8988T (cell line): ENCODE measurements at places on chromosomes 6 and 20.

DNA sequence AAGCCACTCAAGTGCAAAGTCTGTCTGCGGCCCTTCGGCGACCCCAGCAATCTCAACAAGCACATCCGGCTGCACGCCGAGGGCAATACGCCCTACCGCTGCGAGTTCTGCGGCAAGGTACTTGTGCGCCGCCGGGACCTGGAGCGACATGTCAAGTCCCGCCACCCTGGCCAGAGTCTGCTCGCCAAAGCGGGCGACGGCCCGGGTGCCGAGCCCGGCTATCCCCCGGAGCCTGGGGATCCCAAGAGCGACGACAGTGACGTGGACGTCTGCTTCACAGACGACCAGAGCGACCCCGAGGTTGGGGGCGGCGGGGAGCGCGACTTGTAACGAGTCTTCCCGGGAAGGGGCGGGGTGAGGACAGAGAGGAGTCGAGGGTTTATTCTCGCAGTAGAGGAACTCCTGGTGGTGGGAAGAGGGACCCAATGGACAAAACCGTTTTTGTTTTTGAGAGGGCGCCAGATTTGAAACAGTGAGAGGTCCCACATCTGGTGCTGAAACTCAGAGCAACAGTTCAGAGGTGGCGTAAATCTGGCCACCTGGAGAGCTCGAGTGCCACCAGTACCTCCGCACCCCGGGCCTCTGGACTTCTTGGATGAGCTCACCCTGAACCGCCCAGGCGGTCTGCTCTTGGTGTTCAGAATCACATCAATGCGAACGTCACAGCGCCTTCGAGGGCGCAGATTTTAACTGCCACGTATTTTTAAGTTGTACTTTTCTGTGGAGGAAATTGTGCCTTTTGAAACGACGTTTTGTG lies 8.0 kb downstream of the PRDM13 start:
- DNase-seq, result no peak

DNA sequence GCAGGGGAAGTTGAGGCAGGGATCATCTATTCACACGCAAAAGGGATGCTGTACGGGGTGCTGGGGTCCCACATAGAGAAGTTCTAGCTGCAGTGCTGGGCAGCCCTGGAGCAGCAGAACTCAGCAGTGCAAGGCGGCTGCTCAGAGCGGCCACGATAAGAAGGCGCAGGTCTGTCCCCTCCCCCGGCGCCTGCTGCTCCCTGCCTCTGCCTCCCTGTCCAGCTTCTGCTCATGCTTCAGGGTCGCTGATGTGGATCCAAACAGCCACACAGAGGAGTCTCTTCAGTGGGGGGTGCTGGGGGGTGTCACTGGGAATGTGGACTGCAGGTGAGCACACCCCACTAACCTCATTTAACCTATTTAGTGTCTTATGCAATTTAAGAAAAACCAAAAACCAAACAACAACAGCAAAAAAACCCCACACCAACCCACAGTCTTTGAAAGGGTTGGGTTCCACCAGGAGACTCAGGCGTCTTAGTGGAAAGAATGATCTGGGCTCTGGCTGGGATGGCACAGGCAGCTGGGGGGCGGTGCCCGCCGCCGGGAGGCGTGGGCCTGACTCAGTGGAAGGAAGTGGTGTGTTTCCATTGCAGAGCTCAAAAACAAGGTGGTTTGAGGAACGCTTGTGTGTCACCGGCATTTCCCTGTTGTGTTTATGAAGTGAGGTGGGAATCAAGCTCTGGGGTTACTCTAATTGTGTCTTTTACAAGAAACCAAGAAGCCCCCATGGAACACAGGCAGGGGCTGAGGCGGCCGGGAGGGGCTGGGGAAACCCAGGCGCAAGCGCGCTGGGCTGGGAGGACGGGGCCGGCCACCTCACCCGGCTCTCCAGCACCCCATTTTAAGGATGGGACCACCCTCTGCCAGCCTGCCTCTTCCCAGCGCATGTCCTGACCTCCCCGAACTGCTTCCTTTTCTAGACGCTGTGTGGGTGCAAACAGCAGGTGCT lies 55.1 kb downstream of the IRF4 start:
- no peak for DNase-seq

DNA sequence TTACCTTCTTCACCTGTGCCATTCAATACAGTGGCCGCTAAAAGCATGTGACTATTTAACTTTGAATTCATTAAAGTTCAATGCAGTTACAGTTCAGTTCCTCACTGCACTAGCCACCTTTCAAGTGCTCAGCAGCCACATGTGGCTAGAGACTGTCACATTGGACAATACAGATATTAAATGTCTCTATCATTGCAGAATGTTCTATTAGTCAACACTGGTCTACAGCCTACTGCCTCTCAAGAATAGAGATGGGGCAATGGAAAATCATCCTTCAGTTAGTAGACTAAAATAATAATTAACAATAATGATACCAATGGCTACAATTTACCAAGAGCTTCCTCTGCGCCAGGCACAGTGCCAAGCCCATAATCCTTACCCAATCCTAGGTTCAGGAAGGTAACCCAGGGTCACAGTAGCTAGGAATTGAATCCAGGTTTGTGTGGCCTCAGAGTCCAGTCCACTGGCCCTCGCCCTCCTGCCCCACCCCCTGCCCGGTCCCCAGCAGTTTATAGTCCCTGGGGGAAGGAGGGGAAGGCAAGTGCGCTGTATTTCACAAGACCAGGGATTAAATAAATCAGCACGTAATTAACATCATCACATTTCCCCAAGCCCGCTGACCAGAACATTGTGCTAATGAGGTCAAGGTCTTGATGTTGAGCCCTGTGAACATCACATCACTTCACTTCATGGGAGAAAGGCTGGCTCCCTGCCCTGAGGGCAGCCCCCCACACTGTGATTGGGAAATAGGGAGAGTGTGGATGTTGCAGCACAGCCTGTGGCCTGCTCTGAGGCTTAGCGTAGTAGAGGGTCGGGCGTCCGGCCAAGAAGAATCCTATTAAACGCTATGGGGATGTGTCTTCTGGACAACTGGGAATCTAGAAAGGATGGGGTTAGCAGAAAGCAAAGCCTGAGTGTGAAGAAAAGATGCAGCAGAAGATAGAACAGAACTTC lies 147.2 kb downstream of the VEGFA start:
- no peak for DNase-seq

DNA sequence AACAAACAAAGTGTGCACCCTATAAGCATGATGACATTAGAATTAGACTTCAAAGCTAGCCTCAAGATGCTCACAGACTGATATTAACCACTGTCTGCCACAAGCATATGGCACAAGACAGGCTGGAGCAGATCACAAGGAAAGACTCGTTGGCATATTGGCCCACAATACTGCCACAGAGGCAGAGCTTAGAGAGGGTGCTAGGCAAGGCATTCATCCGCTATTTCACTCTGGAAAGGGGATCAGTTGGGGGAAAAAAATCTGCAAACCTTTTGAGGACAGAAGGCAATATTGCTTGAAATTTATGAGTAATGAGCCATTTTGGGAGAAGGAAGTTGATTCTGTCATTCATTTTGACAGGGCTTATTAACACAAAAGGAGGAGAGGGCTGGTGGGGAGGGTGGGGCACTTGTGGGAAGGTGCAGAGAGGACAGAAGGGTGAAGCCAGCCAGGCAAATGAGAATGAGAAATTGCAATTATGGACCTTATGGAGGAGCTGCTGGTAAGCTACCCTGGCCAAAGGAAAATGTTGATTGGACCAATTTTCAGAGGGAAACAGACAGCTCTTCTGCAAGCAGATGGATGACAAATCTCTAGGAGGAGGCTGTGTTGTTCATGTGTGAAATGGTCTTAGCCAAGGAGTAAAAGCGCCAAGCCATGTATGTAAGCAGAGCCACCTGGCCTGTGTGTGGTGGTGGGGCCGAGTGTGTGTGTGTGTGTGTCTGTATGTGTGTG lies 187.7 kb downstream of the GMPR start:
- DNase-seq, result no peak

- no peak for DNase-seq
Measured at GRCh38 chr20:36036688-36037087, 68.3 kb downstream of the CNBD2 start.

DNA sequence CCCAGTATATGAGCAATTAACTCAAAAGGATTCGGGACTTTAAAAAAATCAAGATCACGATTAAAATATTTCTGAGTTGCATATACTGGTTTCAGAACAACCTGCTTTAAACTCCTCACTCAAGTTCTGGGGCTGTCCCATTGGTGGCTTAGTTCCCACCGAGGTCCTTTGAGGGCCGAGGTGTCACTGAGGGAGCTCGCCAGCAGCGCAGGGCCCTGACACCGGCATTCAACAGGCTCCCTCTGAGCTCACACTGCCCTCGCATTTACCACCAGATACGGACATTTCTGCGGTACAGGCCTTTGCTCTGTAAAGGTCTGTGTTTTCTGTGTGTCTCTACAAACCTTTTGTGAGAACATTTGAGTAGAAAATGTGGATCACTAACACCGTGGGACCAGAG lies 24.4 kb upstream of the BNIP5 start:
- no peak for DNase-seq

- no peak for DNase-seq
Measured at GRCh38 chr6:16349544-16349943, 111.2 kb downstream of the GMPR start.
